ENCODE measurements at places on chromosomes 3 and 15.

- no peak for DNase-seq
Measured at GRCh38 chr3:55484801-55485791, 2.0 kb downstream of the WNT5A start.

DNA sequence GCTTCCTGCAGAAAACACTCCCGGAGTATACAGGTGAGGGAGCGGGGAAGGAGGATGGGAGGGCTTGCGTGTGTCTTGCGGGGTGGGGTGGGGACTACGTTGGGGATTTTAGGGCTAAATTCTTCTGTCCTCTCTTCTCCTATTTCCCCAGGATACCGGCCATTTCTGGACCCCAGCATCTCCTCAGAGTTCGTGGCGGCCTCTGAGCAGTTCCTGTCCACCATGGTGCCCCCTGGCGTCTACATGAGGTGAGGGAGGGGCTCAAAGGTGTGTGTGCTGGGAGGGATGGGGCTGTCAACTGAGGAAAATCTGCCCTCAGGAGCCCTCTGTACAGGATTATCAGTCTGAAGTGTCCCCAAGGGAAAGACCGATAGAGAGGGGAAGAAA, 6.6 kb downstream of the DUOX1 start:
- DNase-seq, result no peak

DNA sequence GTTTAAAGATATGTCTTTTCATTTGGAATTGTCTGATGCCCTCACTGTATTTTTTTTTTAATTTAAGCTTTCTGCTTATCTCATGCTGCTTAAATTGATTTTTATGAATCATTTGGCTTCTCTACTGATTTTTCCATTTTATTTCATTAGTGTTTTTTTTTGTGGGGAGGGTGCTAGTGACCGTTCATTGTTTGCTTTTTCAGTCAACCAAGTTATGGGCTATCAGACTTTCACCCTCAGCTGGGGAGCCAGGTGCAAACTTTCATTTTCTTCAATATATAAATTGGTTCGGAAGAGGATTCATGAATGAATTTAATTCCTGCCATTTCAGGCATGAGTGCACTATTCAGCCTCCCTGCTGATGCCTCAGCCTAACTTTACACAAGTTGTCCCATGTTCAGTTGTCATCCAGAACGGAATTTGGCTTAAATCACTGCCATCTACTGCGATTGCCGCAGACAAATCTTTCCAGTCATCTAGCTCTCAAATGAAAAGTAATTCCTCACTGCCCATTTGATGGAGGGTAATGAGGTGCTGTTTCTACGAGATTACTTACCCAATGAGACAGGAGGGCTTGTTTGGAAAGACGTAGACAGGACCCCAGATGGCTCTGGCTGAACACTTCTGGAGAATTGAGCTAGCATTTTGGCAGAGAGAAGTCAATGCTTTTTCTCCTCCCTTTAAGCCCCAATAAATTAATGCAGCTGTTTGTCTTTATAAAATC, 89.9 kb upstream of the RORA start:
- no peak for DNase-seq

DNA sequence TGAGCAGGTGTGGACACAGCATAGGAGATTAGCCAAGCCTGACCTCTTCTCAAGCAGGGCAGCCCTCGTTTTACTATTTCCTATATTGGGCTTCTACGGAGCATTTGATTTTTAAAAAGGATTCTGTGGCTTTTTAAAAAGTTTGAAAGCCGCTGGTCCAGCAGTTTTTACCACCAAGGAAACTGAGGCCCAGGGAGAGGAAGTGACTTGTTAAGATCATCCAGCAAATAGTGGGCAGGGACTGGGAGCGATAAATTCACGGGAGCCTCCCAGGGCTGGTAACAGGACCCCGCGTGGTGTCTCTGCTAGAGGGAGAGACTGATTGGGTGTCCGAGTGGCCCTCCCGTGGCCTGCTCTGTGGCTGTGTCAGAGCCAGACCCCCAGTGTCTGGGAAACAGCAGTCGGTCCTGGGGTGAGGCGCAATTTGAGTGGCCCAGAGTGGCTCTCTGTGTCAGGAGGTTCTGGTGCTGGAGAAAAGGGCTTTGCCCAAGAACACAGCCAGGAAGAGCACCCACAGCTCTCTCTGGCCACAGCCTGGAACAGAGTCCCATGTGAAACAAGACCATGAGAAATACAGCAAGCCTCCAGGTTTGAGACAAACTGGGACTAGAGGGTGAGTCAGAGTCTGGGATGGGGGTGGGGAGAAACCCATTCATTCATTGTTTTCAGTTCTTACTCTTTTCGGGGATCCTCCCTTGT, 4.2 kb downstream of the FURIN start:
- no peak for DNase-seq

DNA sequence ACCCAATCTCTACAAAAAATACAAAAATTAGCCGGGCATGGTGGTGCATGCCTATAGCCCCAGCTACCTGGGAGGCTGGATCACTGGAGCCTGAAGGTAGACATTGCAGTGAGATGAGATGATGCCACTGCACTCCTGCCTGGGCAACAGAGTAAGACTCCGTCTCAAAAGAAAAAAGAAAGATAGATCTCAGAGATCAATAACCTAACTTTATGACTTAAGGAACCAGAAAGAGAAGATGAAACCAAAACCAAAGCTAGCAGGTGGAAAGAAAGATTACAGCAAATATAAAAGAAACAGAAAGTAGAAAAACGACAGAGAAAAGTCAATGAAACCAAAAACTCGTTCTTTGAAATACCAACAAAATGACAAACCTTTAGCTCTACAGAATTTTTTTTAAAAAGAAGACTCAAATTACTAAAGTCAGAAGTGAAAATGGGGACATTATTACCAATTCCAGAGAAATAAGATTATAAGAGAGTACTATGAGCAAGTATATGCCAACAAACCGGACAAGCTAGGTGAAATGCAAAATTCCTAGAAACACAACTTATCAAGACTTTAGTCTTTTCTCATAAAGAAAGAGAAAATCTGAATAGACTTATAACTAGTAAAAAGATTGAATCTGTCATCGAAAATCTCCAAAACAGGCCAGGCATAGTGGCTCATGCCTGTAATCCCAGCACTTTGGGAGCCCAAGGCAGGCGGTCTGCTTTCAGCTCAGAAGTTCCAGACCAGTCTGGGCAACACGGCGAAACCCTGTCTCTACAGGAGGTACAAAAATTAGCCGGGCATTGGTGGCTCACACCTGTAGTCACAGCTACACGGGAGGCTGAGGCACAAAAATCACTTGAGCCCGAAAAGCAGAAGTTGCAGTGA, 35.0 kb downstream of the ACAP2 start:
- no peak for DNase-seq

GRCh38 chr3:66312039-66312438, 91.2 kb downstream of the SLC25A26 start:
- DNase-seq, result no peak

GRCh38 chr15:101394654-101395053, 94.9 kb downstream of the PCSK6 start:
- no peak for DNase-seq

- DNase-seq, result no peak
Measured at GRCh38 chr3:158483701-158484235, 87.2 kb upstream of the MLF1 start.

GRCh38 chr3:20945892-20946291, 759.9 kb upstream of the SGO1 start:
- no peak for DNase-seq

DNA sequence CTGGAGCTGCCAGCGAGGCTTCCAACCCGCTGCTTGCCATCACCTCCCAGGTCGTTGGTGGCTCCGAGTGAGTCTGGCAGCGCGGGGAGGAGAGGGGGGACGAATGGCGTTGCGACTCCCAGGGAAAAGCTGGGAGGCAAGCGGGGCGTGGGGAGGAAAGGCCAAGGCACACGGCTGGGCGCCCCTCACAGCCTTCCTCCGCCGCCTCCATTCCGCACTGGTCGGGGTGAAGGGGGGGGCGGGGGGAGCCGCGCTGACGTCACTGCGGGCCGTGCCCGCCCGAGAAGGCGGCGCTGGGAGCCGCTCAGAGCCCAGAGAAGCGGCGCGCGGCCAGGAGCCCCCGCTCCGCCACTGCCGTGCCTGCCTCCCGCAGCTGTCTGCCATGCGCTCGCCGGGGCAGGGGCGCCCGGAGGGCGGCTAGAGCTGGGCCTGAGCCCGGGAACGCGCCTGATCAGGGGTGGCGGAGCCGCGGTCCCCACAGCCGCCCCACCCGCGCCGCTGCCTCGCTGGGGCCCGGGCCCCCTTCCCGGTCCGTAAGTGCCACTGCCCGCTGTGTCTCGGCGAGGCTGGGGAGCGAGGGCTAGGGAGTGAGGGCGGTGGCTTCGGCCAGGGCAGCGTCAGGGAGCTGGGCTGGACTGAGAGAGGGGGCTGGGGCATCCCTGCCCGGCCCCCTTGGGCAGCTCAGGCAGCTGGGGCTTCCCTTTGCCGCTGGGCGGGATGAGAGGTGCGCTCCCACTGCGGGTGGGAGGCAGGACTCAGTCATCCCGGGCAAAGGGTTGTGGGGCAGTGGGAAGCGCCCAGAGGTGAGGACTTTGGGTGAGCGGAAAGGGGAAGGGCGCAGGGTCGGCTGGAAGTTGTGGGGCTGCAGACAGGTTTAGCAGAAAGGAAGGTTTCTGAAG, 27.8 kb upstream of the POLG start:
- no peak for DNase-seq

DNA sequence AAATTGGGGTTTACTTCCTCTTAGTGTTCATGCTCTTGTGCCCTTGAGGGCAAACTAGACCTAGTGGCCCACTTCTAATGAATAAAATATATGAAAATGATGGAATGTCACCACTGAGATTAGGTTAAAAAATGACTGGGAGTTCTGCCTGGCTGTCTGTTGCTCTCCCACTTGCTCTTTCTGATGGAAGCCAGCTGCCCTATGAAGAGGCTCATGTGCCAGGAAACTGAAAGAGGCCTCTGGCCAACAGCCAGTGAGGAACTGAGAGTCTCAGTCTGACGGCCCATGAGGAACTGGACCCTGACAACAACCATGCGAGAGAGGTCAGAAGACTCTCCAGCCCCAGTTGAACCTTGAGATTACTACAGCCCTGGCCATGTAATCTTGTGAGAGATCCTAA, 107.1 kb upstream of the FHIT start:
- no peak for DNase-seq

- no peak for DNase-seq
Measured at GRCh38 chr15:90901175-90902039, 1.7 kb upstream of the MAN2A2 start.

DNA sequence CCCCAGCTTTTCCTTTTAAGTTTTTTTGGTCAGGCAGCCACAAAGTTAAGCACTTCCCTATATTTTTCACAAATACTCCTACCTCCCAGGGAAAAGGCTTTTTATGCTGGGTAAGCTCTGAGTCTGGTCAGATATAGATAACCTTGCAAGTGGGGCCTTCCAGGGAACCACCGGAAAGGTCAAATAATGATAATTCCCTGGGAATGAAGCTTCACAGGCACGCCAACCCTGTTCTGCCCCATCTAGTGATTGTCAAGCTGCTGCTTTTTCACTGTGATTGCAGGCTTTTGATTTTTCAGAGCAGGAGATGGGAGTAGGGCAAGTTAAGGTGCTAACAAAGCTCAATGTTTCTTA, 121.0 kb downstream of the ZNF609 start:
- no peak for DNase-seq

- no peak for DNase-seq
Measured at GRCh38 chr15:84104853-84105252, 130.7 kb upstream of the GOLGA6L4 start.

- no peak for DNase-seq
Measured at GRCh38 chr3:170228093-170228766, 6.0 kb downstream of the PRKCI start.

DNA sequence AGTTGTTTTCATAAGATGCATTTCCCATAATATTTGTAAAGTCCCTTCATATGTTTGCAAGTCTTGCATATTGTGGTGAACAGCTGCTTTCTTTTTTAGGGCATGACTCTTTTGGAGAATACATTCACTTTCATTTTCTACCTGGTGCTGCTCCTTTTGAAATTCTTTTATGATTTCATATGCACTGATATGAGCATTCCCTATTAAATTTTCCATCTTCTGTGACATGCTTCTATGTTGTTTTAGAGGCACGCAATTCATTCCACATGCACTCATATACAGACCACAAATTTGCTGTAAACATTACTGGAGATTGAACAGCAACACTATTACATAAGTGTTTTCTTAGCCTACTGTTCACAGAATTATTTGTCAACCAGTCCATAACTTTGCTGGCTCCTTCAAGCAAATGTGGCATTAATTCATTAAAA, 92.8 kb upstream of the TNFSF10 start:
- DNase-seq, result no peak

DNA sequence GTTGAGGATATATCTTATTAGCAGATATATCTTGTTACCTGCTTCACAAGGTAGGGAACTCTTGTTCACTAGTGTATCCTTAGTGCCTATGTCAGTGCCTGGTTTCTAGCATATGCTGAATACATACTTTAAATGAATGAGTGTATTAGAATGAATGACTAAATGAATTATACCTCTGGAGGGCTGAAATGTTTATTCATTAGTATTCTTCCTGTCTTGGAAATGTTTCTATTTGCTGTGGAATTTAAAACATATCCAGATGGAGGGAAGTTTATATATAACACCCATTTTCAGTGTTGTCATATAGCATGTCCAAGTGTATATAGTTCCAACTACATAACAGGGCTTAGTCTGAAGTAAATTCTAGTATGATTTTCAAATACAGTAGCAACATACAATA, 581.5 kb downstream of the TBL1XR1 start:
- no peak for DNase-seq

DNA sequence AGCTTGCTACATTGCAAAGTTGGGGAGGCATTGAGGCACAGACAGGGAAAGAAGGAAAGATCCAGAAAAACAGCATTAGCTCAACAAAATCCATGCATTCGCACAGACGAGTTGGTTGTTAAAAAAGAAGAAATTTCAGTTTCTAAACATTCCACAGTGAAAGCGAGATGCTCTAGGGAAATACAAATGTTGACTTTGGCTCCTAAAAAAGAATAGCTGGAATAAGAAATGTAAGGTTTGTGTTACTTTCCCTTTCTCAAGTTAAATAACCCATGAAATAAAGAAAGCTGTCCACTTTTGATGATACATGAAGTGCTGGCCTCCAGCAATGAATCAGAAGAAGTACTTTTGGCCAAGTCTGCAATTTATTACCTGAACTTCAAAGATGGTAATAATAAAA, 465.1 kb downstream of the ERC2 start:
- no peak for DNase-seq

GRCh38 chr3:126083138-126083445, 832 bp downstream of the SLC41A3 start:
- no peak for DNase-seq

- DNase-seq, result no peak
Measured at GRCh38 chr3:147161833-147162232, 244.5 kb downstream of the ZIC4 start.

DNA sequence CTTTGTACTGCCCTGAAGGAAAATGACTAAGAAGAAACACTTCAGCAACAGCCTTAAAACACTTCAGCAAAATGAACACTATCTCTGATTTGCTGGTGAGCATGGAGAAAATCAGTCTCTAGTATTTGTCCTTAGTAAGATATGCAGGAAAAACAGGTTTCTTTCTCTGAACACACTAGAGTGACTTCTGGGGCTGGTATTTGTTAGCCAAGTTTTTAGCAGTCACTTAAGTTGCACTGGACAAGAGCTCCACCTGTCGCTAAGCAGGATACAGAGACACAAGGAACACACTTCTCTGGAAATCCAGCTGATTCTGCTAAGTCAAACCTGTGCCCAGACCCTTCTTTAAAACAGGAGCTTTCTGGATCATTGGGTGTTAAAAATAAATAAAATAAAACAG, 65.3 kb downstream of the CHAC1 start:
- DNase-seq, result no peak
